ENCODE measurements at places on chromosomes 11 and 22.

- DNase-seq, result no peak
Measured at GRCh38 chr11:2143799-2144543, 4.8 kb upstream of the IGF2 start.

DNA sequence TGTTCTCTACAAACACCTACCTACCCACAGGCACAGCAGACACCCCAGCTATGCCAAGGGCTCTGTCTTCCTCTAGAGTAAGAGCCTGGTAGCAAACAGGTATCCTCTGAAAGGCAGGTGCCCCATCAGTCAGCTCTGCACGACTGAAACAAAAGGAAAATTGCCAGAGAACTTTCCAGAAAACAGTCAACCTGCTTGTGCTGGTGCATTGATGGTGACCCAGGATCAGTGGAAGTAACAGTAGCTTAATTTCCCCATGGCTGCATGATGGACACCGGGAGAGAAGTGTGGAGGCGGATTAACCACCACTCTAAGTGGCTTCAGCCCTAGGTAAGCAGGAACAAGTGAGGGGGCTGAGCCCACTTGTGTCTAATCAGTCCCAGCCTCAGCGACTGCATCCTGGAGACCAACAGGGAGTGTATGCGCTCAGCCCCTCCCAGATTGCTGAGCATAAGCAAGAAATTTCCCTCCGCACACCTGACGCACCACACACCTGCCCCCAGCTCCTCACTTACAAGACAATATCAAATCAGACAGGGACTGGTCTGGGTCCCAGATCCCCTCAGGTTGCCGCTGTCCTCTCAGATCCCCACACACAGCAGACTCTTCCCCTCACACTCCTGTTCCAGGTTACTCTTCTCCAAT lies 70.7 kb upstream of the IGLL5 start:
- DNase-seq, result no peak

GRCh38 chr11:60978546-60979380 lies 7.3 kb downstream of the CD6 start:
- DNase-seq, result no peak

- DNase-seq, result no peak
Measured at GRCh38 chr22:28444659-28445058, 235.0 kb downstream of the TTC28 start.

DNA sequence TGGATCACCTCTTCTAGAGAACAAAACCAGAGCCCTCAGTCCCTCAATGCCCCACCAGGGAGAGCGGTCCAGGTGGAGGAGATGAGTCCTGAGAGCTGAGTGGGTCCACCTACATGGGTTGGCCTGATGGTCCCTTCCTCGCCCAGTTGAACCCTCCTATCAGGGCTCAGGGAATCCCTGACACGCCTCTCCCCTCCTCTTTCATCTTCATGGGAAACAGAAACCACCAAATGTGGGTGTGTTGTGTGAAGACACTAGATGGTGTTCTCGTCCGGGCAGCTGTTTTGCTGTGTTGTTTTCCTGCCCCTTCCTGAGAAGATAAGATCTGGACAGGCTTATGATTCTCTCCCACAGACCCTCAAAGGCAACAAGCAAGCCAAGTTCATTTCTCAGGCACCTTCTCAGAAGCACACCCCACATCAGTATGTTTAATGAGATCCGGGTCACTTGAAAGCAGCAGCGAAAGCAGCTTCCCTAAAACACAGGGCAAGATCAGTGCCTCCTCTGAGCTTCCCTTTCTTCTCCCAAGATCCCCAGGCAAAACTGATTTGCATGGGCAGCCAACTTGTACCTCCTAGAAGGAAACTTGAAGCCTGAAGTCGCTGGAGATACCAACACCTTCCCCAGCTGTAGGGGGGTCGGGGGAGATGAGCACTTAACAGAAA lies 35.3 kb upstream of the POU2AF1 start:
- DNase-seq, result no peak

GRCh38 chr11:69711822-69712801 lies 8.3 kb upstream of the FGF19 start:
- DNase-seq, result peak; percentile 65

DNA sequence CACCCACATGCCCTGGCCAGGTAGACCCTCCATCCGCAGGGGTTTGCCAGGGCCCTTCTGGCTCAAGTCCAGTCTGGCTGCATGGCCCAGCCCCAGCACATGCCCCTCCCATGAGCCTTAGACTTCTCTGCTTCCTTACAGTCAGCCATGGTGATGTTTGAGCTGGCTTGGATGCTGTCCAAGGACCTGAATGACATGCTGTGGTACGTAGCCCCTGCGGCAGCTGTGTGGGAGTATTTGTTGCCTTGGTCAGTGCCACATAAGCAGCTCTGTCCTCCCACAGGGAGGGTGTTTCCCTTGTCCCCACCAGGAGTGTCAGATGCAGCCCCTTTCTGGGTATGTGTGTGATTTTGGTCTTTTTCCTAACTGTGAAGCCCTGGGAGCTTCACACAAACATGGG lies 17.5 kb downstream of the CDC45 start:
- DNase-seq, result no peak

GRCh38 chr11:20360650-20361049 lies 2.9 kb upstream of the HTATIP2 start:
- peak; percentile 7 for DNase-seq

- DNase-seq, result no peak
Measured at GRCh38 chr11:72723508-72723907, 28.7 kb downstream of the ARAP1 start.

DNA sequence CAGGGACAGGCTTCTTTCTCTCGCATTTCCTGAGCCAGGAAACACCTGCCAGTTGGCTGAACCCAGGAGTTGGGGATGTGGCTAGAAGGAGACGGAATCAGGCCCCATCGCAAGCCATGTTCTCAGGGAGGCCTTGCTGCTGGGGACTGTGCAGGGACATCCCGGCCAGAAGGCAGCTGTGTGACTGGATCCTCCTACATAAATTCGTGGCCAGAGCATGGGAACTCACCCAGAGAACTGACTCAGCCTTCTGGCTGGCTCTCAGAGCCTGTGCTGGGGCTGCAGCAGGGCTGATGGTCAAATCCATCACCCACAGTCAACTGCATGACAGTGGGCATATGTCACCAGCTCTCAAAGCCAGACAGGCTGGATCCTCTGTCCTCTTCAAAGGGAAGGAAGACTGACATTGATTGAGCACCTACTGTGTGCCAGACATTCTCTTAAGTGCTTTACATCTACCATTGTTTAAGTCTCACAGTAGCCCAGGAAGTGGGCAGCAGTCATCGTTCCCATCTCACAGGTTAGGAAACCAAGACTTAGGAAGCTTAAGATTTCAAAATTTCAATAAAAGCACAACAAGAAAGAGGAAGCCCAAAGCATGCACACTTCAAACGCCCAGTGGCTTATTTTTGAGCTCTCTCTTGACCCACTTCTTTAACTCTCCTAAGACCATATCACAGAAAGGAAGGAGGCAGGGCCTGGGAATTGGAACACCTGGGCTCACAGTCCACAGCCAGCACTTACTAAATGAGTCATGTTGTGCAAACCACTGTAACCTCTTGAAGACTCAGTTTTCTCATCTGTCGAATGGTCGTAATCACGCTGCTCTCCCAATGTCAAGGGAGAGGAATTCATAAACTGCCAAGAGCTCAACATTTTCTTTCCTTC lies 30.9 kb upstream of the CACNG2 start:
- DNase-seq, result no peak
